CMK (cell line): ENCODE measurements at places on chromosomes 1 and 21.

GRCh38 chr1:22350171-22350923, 101.3 kb upstream of the ZBTB40 start:
- no peak for DNase-seq

DNA sequence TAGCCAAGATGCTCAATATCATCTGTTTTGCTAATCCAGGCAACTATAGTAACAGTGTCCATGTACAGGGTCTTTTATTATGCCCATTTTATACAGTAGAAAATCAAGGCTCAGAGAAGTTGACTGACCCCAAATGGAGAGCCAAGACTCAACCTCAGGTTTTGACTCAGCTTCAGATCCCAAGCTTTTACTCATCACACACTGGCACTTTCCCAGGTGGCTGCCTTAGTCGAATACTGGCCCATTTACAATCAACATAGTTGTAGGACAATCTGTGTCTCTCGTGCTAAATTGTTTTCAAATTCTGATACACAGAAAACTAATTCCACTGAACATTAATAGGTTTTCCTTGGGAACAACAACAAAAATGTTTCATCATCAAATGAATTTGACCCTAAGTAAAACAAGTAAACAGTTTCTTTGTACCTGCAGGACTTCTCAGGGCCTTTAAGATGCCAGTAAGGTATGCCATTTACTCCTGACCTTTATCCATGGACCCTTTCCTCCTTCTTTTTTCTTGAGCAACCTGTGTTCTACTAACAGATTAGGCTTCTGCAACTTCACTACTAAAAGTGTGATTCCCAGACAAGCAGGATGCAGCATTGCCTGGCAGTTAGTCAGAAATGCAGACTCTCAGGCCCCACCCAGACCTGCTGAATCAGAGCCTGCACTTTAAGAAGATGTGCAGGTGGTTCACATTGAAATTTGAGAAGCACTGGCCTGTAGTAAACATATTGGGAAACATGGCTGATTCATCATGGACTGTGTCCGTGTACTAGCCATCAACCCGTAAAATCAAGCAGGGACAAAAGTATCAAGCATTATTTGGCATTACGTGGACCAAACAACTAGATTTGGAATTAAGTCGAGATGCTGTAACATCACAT, 128.8 kb downstream of the RRAGC start:
- no peak for DNase-seq

GRCh38 chr1:2645776-2646175, 13.0 kb upstream of the MMEL1 start:
- DNase-seq = no peak

GRCh38 chr1:84687714-84688462, 2.4 kb downstream of the SSX2IP start:
- DNase-seq = no peak

DNA sequence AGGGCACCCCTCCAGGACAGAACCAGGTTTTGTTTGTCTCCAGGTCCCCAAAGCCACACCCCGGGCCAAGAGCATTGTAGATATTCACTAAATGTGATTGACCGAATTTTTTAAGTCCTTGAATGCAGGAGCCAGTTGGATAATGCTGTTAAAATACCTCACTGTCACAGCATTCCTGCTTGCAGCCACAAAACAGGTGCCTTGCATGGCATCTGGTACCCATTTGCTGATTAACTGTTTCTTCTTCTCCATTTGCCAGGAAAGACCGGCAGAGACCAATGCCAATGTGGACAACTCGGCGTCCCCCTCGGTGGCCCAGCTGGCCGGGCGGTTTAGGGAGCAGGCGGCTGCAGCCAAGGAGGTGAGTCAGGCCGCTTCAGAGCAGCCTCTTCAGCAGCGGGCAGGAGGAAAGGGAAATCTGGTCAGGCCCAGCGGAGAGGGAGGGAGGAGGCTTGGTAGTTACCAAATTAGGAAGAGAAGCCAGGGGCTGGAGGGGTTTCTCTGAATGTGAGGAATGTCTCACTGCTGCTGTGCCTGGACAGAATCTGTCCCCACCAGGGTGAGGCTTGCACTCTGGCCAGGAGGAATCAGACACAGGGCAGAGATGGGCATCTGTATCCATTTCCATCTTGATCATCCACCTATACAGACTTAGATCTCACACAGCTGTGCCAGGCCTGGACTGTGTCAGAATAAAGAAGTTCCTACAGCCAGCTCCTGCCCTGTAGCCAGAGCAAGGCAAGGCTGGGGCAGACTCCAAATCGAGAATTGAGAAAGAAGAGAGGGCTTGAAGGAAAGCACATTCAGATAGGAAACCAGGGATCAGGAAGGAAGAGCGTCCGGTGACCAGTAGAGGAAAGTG, 37.9 kb upstream of the MPZL1 start:
- no peak for DNase-seq

GRCh38 chr1:84995484-84996334, 1.2 kb downstream of the MCOLN2 start:
- no peak for DNase-seq

DNA sequence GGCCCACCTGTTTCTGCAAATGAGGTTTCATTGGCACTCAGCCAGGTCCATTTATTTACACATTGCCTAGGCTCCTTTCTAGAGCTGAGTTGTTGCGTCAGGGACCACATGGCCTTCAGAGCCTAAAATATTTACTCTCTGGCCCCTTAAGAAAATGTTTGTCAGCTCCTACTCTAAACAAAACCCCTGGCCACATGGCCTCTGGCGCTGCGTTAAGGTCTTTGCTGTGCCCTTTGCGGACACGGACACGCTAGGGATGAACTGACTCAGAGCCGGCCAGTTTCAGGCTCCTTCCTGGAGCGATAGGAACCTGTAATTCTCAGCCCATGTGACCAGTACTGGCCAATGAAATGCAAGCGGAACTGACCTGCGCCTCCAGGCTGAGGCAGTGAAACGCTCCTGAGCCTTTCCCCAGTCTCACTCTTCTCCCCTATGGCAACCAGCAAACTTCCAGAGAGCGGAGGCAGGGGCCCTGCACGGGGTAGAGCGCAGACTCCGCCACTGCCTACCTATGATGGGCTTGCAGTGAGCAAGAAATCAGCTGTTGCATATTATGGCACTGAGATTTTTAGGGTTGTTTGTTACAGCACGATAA, 160.3 kb downstream of the ETS2 start:
- no peak for DNase-seq

DNA sequence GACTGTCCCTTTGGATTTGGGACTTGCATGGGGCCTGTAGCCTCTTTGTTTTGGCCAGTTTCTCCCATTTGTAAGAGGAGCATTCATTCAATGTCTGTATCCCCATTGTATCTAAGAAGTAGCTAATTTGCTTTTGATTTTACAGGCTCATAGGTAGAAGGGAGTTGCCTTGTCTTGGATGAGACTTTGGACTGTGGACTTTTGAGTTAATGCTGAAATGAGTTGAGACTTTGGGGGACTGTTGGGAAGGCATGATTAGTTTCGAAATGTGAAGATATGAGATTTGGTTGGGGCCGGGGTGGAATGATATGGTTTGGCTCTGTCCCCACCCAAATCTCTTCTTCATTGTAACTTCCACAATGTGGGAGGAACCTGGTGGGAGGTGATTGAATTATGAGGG, 151.7 kb downstream of the PRDM2 start:
- DNase-seq = no peak

GRCh38 chr1:156862997-156863599, 2.4 kb downstream of the NTRK1 start:
- peak; percentile 70 for DNase-seq
